Activated CD4-positive, alpha-beta T cell treated with anti-CD3 and anti-CD28 coated beads, Interleukin-2, amount 50 U/mL, for 1 hour (primary cell): ENCODE measurements at places on chromosomes 16 and 17.

DNA sequence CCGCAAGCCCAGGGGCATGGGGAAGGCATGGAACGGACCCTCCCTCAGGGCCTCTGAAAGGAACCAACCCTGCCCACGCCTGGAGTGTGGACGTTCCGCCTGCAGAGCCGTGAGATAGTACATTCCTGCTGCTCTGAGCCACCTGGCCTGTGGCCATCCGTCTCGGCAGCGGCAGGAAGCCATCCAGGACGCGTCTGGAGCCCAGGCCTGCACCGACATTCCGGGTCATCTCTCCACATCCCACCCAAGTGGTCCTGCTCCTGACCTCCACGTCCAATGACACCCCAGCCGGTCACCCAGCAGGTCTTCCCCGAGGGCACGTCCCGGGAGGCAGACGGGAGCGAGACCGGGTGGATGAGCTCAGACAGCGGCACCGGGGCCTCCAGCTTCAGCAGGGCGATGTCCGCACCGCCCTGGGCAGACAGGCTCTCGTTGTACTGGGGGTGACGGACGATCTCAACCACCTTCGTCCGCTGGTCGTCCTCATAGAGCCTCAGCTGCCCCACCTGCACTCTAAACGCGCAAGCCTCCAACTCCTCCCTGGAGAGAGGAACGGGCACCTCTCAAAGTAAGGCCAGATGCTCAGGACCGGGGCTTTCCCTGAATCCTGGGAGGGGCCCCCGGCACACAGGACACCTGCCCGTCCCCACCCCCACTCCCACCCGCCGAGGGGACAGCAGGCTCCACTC, 21.3 kb upstream of the UBE2I start:
- DNase-seq, result no peak

DNA sequence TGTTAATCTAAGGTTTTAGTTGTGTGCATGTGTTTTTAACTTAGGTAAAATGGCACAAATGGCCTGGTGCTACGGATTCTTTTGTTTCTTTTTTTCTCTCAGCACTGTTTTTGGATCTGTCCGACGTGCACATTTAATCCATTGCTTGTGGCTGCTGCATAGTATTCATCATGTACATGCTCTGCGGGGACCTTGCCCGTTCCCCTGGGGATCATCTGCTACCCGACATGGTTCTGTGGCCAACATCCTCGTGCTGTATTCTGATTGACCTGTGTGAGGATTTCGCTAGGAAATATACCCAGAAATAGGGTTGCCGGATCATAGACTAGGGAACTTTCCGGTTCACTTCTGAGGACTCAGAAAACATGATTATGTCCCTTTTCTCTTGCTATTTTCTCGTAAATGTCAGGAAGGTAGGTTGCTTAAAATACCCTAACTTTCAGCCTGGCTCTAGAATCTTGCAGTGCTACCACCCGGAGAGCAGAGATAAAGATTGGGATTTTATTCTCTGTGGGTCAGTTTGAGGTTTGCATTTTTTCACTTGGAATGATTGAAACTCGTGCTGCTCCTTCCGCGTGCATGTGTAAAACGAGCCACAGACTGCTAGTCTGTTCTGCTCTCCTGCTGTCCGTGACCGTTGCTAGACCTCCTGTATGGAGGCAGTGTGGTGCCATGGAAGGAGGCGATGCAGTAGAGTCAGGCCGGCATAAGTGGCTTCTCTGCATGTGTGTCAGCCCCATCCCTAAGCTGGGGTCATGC, 42.9 kb downstream of the LDHD start:
- DNase-seq, result no peak

DNA sequence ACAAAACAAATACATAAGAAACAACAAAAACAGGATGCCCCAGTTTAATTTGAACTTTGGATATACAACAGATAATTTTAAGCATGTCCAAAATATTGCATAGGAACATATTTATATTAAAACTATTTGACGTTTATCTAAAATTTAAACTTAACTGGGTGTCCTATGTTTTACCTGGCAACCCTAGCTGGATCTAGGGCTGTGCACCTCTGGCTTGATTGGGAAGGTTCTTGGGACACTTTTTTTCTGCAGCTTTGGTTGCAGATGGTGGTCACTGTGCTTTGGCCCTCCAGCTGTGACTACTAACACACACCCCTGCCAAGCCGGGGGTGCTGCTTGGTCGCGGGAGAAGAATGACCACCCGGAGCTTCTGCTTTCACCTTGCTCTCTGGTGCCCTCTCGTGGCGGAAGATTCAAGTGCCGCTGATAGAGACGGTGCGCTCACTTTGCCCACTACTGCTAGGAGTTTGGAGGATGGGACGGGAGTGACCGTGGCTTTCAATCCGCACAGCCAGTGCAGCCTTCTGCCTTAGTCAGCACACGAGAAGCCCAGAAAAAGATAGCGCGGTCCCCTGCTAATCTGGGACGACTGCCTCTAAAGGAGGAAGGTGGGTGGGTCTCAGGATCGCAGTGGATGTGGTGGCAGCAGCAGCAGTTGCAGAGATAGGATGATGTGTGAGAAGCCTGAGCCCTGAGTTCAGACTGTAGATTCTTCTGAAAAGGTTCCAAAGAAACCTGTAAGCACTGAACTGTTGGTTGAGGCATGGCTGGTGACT, 6.7 kb downstream of the SPACA3 start:
- DNase-seq, result peak; percentile 75

- DNase-seq, result no peak
Measured at GRCh38 chr17:7141824-7142223, 27.2 kb upstream of the ASGR2 start.

DNA sequence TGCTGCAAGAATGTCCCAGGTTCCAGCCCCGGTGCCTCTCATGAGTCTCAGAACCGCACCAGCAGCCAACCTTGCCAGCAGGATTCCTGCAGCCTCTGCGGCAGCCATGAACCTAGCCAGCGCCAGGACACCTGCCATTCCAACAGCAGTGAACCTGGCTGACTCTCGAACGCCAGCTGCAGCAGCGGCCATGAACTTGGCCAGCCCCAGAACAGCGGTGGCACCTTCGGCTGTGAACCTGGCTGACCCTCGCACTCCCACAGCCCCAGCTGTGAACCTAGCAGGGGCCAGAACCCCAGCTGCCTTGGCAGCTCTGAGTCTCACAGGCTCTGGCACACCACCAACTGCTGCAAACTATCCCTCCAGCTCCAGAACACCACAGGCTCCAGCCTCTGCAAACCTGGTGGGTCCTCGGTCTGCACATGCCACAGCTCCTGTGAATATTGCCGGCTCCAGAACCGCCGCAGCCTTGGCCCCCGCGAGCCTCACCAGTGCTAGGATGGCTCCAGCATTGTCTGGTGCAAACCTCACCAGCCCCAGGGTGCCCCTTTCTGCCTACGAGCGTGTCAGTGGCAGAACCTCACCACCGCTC, 9.8 kb downstream of the ELOB start:
- no peak for DNase-seq

GRCh38 chr17:7022781-7023571, at the start of gene BCL6B:
Gene BCL6B, plus strand, starts transcription at chr17:7023050. Its CDS starts 622 bp downstream, at chr17:7023672.
- DNase-seq, result no peak

GRCh38 chr16:82034981-82035612, at the start of gene HSD17B2:
Gene HSD17B2, plus strand, starts transcription at chr16:82035253. Its CDS starts 172 bp downstream, at chr16:82035425.
- no peak for DNase-seq

DNA sequence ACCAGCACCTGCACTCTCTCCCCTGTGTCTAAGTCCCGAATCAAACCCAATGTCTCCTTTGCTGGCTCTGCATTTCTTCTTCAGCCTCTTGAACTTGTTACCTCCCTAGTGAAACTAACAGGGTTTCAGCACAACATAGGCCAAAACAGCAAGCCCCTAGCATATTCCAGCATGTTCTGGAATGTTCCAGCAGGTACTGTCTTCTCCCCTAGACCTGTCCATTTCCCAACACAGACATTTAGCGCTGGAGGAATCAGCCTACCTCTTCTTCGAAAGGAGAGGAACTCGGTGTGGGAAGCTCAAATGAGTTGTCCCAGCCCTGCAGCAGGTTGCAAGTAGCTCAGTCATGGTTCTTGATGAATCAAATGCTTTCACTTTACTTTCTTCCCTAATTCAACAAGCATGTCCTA, 47.1 kb downstream of the LITAF start:
- no peak for DNase-seq

DNA sequence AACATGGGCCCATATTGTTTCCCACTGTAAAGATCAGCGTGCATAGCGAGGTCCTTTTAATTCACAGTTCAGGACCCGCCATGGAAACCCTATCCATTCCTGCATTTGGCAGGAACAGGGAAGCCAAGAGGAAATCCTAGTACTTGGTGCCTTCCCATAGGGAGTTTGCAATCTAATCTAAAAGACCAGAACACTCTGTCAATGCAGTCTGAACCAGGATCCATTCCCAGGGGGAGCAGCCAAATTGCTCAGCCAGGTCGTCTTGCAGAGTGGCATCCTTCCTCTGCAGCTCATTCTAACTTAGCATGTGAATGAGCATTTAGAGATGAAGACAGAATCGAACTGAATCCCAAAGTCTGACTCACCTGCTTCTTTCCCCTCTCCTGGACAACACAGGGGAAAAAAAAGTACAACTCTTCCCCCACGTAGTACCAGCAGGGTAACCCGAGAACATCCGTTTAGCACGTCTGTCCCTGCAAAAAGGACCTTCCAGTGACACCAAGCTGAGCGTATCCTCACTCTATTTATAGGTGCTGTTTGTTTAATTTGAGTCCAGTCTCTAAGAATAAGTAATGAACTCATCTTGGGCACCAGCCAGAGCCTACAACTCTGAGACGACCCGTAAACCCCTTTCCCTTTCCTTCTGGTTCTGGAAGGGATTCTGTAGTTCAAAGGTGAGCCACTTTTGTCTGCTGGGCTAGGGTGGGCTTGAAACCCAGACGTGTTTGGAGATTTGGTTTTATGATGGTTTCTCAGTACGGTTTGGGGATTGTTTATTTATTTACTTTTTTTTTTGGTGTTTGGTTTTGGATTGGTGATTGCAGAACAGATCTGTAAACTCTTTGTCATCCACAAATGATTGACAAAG, 74.5 kb downstream of the ERCC4 start:
- DNase-seq, result no peak

- no peak for DNase-seq
Measured at GRCh38 chr17:8466873-8467272, 31.2 kb downstream of the NDEL1 start.

DNA sequence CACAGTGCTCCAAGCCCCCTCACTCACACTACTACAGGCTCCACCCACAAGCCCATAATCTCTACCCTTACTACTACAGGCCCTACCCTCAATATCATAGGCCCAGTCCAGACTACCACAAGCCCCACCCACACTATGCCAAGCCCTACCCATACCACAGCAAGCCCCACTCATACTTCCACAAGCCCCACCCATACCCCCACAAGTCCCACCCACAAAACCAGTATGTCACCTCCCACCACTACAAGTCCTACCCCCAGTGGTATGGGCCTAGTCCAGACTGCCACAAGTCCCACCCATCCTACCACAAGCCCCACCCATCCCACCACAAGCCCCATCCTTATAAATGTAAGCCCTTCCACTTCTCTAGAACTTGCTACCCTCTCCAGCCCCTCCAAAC, 13.8 kb downstream of the RIPOR1 start:
- DNase-seq, result peak; percentile 70

- no peak for DNase-seq
Measured at GRCh38 chr17:45286286-45286685, 24.4 kb upstream of the SPATA32 start.

DNA sequence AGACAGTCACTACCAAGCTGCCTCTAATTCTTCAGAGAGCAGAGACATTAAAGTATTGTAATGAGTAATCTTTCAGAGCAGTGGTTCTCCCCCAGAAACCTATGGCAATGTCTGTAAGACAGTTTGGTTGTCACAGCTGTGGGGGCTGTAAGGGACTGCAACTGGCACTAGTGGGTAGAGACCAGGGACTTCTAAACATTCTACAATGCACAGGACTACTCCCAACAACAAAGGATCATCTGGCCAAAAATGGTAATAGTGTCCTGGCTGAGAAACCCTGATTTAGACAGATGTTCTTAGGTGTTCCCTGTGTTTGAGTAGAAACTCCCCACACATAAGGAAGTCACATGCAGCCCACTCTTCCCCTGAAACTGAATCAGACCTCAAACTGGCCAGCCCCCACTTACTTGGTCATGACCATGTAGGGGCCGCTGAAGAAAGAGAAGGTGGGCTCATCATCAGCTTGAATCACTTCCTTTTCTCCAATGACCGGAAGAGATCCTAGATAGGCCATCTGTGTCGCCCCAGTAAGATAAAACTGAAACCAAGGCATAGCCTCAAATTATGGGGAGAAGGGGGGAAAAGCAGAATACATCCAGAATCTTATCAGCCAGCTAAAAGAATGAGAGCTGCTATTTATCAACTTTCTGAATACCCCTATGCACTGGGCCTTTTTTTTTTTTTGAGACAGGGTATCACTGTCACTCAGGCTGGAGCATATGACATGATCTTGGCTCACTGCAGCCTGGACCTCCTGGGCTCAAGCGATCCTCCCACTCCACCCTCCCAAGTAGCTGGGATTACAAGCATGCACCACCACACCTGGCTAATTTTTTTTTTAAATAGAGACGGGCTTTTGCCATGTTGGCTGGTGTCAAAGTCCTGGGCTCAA, 75.8 kb downstream of the TEX14 start:
- no peak for DNase-seq

DNA sequence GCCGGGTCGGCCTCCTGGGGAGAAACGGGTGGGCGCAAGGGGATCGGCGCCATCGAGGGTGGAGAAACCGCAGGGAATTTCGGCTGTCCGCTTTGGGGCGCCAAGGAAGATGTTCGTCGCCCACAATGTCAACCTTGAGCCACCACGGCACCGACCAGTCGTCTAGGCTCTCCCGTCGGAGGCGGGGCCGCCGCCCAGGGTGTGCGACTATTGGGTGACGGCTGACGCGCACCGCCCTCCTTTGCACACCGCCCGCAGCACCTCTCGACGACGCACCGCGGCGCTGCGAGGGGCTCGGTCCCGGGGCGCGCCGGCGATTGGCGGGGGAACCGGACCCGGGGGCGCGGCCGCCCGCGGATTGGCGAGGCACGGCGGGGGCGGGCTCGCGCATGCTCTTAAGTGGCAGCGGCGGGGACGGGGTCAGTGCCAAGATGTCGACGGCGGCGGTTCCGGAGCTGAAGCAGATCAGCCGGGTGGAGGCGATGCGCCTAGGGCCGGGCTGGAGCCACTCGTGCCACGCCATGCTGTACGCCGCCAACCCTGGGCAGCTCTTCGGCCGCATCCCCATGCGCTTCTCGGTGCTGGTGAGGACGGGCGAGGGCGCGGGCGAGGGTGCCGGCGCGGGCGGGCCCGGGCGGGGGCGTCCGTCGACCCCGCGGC, at the start of gene NUDT16L1:
TSS of gene NUDT16L1 (plus strand) at position 267 of the 660 bp plus-strand sequence. CDS start at position 432, 165 bp downstream.
- peak; percentile 97 for DNase-seq

- DNase-seq, result no peak
Measured at GRCh38 chr17:17416007-17416399, 60.8 kb upstream of the MED9 start.
